ENCODE measurements at places on chromosomes 7 and 10.

GRCh38 chr10:13862546-13863233 lies 275.9 kb downstream of the PRPF18 start:
- no peak for DNase-seq

DNA sequence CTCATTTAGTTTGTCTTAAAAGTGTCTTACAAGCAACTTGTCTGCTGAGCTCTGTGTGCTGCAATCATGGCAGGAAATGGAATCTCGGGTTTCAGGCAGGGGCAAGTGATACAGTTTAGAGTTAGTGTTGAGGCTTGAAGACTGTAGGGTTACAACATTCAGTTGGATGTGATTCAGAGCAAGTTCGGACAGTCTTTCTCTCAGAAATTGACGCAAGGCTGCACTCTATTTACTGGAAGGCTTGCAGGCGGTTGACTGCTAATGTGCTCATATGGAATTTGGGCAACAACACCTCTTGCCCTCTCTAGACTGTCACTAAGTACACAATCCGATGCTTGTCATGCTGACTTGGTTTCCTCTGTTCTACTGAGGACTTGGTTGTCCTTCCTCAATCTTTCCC lies 161.7 kb upstream of the BMPER start:
- no peak for DNase-seq

GRCh38 chr10:29737074-29737593 lies 102.4 kb upstream of the SVIL start:
- DNase-seq = no peak

DNA sequence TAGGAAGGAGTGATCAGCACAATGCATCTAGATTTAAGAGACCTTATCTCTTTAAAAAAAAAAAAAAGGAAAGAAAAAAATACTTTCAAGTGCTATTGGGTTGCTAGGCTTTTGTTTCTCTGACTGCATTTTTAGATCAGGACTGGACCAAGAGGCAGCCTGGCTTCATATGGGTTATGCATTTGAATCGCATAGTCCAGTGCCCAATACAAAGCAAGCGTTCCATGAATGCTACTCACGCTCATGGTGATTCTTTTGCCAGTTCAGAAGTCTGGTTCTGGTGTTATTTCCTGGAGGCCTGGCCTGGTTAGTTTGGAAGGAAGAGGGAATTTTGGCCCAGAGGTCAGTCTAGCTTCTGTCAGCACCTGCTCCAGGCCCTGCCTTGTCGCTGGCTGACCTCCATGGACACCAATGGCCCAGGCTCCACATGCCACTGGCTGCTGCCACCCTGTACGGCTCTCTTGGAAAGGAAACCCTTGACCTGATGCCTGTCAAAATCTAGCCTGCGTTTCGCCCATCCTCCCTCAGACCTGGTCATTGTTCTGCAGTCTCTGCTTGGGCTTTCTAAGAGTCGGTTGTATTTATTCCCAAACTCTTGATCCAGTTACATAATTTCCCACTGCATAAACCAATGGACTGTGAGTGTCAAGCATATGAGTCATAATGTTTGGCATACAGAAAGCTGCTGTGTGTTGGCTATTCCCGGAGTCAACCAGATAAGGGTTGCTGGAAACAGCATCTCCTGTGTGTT lies 74.3 kb upstream of the MKX start:
- DNase-seq = no peak

GRCh38 chr10:125027871-125028869 lies 86.2 kb downstream of the ZRANB1 start:
- no peak for DNase-seq

GRCh38 chr7:108367946-108368345 lies 88.3 kb downstream of the NRCAM start:
- DNase-seq = peak; percentile 76

GRCh38 chr10:106493751-106494150 lies 670.8 kb downstream of the SORCS1 start:
- no peak for DNase-seq

DNA sequence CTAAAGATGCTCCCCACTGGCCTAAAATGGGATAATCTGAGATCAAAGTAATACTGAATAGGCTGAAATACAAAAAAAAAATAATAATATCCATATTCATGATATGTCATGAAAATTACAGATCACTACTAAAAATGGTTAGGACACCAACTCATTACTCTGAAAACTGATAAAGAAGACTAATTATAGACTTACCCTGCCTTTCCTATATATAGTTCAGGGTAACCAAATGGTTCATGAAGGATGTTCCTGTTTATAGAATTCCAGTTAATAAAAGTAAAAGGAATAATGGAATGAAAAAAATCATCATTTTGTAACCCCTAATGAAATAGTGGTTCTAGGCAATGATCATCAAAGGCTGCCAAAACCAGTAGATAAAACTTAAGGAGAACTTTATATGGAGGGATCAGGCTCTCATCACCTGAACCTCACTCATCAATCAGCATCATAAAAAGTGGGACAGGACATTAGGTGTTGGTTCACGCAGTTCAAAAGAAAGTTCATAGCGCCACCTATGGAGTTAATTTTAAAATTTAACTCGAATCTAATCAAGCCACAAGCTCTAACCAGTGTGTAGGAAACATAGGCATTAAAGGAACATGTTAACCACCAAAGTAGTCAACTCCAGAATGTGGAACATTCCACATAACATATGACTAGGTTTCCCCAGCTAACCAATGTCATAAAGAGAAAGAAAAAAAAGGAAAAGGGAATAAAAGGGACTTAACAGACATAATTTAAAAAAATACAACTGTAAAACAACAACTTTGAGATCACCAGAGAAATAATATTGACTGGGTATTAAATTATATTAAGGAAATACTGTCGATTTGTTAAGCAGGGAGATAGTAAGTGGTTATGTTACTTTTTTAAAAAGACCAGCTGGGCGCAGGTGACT lies 35.7 kb downstream of the P4HA1 start:
- DNase-seq = peak; percentile 28
